Substantia nigra (tissue), 51 donors: ENCODE measurements at places on chromosomes 16 and 17.
A peak's percentile ranks its signal among the peaks of the same experiment; 100 is the strongest.

DNA sequence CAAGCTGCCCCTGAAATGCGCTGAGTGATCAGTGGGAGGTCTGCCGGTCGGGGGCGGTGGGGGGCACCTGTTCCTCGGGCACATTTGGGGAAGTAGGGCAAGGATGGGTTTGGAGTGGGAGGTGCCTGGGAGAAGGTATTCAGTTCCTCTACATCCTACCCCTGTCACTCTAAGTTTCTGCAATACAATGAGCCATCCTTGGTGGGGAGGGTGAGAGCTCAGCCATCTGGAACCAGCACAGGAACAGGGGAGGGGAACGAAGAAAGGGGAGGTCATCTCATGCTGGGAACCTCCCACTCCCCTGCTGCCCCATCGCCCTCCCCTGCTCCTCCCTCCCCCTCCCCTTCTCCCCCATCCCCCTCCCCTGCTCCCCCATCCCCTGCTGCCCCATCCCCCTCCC, 4.2 kb downstream of the DPH1 start:
- no peak for DNase-seq

GRCh38 chr17:50908860-50909764, 43.0 kb upstream of the TOB1 start:
- no peak for DNase-seq

- DNase-seq: no peak
These were observed 8.1 kb upstream of the TMEM100 start for GRCh38 chr17:55730808-55731207.

DNA sequence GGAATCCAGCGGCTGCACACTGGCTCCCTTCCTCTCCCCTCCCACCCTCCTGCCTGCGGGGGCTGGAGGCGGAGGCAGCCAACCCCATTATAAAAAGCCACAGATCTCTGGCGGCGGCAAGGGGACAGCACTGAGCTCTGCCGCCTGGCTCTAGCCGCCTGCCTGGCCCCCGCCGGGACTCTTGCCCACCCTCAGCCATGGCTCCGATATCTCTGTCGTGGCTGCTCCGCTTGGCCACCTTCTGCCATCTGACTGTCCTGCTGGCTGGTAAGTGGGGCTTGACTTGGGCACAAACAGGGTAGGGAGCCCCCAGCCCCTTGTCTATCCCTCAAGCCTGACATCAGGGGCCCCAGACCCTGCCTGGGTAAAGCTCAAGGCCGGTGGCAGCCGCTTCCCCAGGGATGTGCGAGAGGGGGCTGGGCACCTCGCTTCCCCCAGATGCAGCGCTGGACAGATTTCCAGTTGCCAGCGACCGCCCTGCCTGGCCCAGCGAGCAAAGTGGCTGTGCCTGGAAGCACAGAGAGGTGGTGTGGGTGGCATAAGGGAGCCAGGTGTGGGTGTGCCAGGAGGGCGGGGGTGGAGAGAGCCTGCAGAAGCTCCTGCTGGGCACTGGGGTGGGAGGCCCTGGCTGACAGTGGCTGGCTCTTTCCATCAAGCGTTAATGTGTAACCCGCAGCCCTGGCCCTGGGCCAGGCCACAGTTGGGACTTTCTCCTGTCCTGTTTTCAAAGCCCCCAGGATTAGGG, at the start of gene CX3CL1:
Gene CX3CL1, plus strand, starts transcription at position 119 of the 745 bp plus-strand sequence. Its CDS starts 79 bp downstream, at position 198.
- DNase-seq: peak; percentile 77

GRCh38 chr16:27243725-27244362, 24.7 kb downstream of the NSMCE1 start:
- DNase-seq: no peak

DNA sequence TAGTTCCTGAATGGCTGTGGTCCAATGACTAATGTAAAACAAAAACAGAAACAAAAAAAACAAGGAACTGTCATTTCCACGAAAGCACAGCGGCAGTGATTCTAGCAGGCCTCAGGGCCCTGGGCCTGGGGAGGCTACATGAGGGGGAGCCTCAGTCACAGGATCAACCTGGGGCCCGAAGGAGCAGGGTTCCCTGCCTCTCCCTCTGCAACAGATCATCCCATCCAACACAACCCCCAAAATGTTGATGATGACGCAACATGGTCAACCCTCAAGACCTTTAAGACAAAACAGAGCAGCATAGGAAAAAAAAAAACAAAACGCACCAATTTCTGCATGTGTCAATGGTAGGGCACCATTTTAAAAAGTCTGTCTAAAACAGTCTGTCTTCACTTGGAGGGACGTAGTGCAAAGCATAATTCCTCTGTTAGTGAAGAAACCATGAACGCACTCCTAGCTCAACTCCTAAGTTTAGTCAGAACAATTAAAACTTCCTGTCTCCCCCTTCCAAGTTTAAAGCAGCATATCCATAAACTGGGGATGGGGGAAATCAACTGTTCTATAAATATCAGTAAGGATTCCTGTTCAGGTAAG, 32.3 kb downstream of the AXIN2 start:
- DNase-seq: no peak

DNA sequence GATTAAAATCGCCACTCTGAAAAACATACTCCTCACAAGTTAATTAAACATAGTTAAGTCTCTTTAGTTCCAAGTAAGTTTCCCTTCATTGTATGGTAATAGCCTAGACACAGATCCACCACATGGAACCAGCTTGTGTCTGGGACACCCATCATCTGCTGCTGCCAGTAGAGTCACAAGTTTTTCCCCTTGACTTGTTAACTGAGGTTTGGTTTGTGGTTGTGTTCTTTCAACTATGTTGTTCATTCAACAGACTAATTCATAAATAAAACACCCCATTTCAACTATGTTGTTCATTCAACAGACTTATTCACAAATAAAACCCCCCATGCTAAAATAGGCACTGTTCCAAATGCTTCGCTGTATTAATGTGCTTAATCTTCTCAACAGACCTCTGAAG, 24.4 kb downstream of the YWHAE start:
- no peak for DNase-seq

DNA sequence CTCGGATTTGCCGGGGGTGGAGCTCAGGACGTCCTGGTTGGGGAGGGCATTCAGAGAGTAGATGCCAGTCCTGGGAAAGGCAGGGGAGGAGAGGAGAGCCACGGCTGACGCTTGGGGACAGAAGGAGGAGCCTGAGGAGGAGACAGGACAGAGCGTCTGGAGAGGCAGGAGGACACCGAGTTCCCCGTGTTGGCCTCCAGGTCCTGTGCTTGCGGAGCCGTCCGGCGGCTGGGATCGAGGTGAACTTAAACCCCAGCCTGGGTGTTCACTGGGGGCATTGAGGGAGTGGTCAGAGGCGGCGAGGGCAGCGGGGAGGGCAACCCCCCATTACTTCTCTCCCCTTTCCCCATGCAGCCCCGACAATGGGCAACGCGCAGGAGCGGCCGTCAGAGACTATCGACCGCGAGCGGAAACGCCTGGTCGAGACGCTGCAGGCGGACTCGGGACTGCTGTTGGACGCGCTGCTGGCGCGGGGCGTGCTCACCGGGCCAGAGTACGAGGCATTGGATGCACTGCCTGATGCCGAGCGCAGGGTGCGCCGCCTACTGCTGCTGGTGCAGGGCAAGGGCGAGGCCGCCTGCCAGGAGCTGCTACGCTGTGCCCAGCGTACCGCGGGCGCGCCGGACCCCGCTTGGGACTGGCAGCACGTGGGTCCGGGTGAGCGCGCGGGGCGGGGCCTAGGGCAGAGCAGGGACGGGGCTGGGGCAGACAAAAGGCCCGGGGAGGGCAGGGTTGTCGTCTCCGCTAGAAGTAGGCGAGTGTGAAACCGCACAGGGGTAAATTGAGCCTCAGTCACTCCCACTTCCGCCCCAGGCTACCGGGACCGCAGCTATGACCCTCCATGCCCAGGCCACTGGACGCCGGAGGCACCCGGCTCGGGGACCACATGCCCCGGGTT, 3.7 kb downstream of the NOL3 start:
- DNase-seq: peak; percentile 80

- no peak for DNase-seq
These were observed 71.4 kb downstream of the MARF1 start for GRCh38 chr16:15571557-15571956.

- DNase-seq: no peak
These were observed 25.8 kb downstream of the SLC38A7 start for GRCh38 chr16:58658796-58659211.

DNA sequence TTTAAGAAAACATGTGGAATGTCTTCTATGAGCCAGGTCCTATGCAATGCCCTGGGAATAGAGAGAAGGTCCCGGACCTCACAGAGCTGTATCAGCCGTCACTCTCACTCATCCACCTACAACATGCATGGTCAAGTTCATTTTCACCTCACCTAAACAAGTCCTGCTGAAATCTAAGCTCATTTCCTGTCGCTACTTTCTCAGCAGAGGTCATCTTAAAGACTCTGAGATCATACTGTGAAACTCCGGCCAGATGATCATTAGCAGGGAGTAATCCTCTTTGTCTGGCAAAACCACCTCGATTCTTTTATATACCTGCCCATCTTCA, 66.2 kb upstream of the LYRM9 start:
- DNase-seq: no peak
